ENCODE measurements at places on chromosomes 12 and 14.

- no peak for DNase-seq
These were observed 98.3 kb downstream of the PLEKHA5 start for GRCh38 chr12:19227880-19228210.

DNA sequence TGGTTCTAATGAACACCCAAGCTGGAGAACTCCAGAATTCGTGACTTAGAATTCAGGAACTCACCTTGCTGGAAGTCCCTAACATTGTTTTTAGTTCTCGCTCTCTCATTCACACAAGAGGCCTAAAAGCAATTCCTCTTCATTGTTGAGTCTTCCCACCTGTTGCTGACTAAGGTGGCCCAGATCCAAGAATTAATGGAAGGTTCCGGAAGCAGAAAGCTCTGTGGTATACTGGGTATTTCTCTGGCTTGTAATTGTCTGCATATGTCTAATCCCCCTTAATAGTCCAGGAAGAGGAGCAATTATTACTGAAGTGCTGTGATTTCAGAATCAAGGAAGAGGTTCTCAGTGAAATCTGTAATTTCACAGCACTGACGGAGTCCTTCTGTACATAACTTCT is 31.4 kb downstream of the TMEM233 start:
- DNase-seq: peak; percentile 21

DNA sequence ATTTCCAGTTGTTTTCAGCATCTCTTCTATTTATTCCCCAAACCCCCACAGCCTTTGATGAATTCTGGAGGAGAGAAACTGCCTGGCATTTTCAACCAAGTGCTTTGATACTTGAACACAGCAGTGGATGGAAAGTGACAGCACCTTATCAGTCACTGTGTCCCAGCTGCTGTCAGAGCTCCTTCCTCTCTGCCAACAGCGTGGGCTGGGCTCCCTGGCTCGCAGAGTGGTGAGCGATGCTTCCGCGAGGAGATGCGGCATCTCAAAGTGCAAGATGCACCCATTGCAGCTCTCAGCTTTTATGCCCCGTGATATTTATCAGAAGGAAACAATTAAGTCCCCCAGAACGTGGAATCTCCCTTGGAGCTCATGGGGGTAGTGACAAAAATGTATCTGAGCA is 72.6 kb upstream of the TCL1A start:
- no peak for DNase-seq

DNA sequence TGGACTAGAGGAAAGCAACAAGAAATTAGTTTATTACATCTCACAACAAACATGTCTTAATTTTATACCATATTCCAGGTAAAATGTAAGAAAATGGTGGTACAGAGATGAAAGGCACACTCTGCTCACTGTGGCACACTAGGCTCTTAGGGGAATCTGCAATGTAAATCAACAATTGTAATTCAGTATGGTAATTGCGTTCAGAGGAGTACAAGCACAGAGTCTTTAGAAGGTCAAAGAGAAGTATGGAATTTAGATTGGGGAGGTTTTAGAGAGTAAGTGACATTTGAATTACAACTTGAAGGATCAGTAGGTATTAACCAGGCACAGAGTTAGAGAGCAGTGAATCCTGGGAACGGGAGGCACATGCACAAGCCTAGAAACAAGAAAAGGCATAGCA is 694.0 kb upstream of the USP15 start:
- DNase-seq: no peak

DNA sequence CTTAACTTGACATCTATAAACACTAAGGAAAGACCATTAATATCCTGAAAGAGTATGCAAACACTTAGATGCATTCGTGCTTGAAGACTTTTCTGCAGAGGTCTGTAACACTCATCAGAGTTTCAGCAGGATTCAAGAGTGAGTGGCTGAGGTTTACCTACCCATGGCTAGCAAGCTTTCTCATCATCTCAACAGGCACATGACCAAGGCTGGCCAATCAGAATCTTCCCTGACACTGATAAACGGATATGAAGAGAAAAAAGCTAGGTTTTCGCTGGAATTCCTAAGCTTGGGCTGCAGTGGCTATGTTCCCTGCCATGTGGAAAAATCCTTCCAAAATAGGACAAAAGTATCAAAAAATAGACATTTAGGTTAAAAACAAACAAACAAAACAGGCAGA is 162.1 kb upstream of the USP15 start:
- DNase-seq: no peak

- DNase-seq: no peak
These were observed 18.9 kb upstream of the DIABLO start for GRCh38 chr12:122244565-122245371.

DNA sequence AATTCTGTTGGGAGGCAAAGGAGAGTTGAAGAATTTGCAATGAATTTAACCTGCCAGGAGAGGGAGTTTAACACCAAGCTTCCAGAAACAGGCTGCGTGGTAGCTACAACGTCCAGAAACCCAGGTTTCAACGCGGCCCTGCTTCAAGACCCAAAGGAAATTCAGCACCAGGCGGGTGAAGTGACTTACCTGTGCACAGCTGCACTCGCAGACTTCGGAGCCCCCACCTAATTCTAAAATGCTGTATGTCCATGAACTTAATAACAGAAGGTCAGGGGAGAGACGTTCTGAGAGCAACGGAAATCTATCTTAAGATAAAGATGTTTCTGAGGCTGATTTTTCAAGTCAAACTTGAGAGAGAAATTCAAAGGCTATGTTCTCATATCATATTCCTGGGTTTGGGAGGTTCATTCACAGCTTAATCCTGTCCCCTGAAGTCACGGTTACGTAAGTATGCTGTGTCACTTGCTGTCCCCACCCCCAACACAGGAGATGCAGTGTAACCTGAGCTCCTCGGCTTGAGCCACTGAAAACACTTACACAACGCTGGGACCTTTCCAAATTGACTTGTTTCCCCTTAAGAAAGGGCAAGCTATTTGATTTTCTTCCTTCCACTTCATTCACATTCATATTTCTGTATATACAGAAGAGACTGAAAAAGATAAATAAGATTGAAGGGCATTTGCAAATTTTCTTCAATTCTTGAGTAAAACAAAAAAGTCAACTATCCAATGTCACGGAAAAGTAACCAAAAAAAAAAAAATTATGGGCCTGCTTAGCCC is 22.7 kb downstream of the CLIP1 start:
- peak; percentile 89 for DNase-seq

DNA sequence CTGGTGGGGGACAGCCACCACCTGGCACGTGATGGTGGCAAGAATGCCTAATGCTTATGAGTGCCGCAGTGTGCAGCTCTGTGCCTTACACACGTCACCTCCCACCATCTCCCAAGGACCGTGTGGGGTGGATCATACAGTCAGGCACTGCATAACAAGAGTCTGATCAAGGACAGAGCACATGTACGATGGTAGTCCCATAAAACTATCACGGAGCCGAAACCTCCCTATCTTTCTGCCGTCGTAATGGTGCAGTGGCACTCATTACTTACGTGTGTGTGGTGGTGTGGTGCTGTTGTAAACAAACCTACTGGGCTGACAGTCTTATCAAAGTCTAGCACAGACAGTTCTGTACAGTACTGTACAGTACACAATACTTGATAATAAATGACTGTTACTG is 89.3 kb downstream of the CACNA1C start:
- DNase-seq: no peak

DNA sequence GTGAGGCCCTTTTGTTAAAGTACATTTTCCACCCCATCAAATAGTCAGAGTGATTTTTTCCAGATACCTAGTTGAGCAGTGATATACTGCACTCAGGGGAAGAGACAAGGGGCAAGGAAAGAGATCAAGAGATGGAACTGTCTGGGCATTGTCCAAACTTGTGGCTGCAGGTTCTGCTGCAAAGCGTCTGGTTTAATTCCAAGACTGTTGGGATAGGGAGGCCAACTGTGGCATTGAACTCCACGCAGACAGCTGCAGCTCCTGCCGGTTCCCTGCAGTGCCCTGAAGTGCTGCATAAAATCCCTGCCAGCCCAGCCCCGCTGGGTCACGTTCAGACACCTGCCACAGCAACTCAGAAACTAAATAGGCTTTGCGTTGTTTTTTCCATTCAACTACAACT is 30.5 kb downstream of the RPH3A start:
- DNase-seq: no peak

DNA sequence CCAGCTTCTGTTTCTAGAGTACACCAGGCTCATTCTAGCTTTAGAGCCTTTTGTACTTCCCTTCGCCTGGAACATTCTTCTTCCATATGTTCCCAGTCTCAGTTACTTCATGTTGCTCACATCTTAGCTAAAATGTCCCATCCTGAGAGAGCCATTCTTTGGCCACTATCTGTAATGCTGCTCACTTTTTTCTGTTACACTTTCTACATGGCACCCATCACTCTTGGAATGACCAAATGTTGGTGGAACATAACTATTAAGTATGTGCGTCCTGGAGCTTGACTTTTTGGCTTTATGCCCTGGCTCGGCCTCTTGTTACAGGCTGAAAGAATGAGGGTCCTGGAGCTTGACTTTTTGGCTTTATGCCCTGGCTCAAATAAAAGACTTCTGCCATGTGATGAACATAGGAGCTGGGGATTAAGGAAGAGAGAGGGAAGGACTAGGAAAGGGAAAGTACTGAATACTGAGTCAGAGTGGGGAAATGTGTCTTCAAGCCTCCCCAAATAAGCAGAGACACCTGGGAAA is 442.9 kb upstream of the ATP2B1 start:
- no peak for DNase-seq

DNA sequence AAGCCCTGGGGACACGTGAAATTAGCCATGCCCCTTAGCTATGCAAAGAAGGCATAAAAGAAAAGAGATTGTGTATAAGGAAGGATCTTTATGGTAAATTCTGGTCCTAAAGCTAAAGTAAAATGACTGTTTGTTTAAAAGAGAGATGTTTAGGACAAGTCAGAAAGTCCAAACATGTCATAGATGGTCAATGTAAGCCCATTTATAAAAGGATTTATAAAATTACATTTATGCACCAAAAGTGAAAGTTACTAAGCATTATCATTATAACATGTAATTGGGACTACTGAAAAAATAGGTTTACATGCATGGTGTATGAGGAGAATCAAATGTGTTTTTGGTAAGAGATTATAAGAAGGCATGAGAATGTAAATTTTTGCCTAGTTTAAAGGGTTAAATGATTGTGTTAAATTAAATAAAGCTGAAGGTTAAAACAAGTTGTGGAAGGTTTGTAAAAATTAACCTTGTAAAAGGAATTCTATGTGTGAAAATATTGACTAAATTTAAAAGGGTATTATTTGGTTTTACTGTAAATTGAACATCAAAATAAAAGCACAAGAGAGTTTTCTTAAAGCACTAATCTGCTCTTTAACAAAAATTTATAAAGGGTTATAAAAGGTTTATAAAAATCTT is 50.4 kb upstream of the TSPAN8 start:
- DNase-seq: no peak

DNA sequence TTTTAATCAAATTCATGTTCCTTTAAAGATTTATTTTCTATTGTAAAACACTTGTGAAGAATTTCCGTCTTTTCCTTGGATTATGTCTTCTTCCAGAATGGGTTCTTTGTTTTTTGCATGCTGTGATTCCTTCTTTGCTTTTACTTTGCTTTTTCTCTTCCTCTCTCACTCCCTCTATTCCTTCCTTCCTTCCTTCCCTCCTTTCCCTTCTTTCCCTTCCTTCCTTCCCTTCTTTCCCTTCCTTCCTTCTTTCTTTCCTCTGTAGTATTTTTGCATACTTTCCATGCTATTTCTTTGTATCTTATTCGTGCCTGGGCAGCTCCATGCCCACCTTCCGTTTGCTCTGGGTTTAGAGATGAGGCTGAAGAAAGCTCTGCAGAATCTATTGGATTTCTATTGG is 21.6 kb upstream of the FGF23 start:
- DNase-seq: no peak

DNA sequence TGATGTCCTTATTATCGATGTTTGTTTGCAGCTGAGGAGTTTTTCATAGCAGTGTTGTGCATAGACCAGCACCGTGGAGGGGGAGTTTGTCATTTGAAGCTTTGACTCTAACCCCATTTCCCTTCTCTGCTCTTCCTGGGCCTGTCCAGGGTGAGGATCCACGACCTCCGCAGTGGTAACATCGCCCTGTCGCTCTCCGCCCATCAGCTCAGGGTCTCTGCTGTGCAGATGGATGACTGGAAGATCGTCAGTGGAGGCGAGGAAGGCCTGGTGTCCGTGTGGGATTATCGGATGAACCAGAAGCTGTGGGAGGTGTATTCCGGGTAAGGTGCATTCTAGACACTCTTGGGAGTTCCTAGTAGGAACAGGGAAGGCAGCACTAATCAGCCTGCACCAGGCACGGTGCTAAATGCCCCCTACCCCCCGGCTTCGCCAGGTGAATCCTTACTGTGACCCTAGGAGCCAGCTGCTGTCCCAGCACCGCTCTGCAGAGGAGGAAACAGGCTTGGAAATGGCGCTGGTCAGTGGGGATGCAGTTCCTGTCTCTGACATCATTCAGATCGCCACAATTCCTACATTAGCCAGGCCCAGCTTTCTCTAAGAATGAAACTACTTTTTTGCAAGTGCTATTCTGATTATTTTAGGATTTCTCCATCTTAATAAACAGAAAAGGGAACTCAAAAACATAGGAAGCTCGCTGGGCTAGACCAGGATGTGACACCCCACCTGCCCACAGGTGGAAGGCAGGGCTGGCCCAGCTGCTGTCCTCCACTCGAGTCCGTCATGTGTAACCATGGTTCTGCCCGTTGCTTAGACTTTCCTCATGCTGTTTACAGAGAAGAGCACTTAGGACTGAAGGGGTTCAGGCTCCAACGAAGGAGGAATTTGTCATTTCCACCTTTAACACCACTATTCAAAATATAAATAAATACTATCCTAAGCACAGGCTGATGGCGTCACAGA is 74.9 kb downstream of the TESC start:
- DNase-seq: no peak

DNA sequence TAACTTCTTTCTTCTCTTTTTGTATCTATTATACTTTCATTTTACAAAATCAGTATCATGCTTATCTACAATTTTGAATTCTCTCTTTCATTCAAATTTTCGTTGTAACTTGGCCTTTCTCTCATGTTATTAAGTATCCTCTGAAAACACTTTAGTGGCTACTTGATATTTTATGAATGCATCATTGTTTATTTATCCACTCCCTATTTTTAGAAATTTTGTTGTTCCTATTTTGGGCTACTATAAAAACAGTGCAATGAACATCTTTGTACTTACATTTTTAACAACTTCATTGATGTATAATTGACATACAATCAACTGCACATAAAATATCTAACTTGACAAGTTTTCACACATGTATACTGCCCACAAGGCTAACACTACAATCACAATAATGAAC is 44.0 kb upstream of the AMIGO2 start:
- DNase-seq: no peak

DNA sequence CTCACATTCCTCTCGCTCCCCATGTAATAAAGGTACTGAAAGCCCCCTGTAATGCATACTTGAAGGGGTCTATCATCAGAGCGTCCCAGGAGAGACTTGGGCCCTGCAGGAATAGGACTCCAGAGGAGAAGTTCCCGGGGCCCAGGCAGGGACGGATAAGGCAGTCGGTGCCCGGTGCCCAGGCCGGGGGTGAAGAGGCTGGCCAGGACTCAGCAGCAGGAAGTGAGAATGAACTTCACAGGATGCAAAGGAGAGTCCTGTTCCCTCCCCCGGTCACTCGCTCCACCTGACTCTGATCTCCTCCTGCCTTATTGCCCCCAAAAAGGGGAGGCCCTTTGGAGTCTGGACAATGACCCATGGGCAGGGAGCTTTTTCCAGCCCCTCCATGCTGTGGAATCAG is 40.2 kb downstream of the LRRC74A start:
- DNase-seq: no peak

GRCh38 chr12:30197392-30198057 is 413.8 kb upstream of the TMTC1 start:
- peak; percentile 52 for DNase-seq

- no peak for DNase-seq
These were observed 14.1 kb upstream of the GPRC5A start for GRCh38 chr12:12877153-12877768.

GRCh38 chr12:104814944-104815343 is 143.1 kb downstream of the SLC41A2 start:
- no peak for DNase-seq
